ENCODE measurements at places on chromosomes 16 and 17. TPM values are rescaled to one million over a fixed set of nuclear protein-coding genes. Genes with fewer than 3 reads are reported as not detected.

Gene NXN
- total RNA-seq: 103 TPM

Gene CDK3
- not detected for total RNA-seq

Gene CD300LB
- 0.24 TPM for total RNA-seq

Gene NACA2
- not detected for total RNA-seq

Gene CNEP1R1
- 38.3 TPM for total RNA-seq
